ENCODE measurements at places on chromosomes 2 and 18.

DNA sequence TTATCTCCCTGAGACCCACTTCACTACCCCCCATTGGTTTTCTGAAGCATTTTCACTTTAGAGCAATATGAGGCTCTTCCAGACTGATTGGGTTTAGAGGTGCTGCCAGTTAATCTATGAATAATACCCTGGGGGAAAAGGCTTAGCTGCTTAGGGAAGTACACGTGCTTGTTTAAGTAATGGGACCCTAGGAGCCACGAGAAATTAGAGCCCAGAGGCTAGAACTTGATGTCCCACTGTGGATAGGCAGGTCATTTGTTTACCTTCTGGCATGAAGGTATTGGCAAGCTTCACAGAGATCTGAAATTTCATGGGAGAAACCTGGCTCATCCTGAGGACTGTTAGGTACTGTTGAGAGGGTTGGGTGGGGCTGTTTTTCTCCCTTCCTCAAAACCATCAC is 59.7 kb downstream of the CLIP4 start:
- no peak for DNase-seq

GRCh38 chr2:159797543-159798375 is at the start of gene CD302:
TSS of gene CD302 (minus strand) at chr2:159798208. CDS start at chr2:159798198, 10 bp downstream.
- peak; percentile 93 for DNase-seq

DNA sequence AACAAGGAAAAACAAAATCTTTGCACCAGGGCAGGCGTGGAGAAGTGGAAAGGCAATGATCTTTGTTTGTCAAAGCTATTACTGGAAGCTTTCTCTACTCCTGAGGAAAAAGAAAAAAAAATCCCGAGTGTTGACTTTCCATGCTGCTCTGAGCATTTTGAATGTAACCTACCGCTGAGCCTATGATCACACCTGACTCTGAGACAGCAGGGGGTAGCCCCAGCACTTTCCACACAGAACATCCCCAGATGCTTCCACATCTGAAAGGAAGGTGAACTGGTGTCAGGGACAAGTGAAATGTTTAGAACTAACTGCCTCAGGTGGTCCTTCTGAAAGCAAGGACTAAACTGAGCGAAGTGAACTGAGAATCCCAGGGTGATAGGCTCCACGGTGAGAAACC is 1315.1 kb upstream of the DDX18 start:
- no peak for DNase-seq

GRCh38 chr2:159591221-159591620 is 25.1 kb downstream of the BAZ2B start:
- DNase-seq = no peak

DNA sequence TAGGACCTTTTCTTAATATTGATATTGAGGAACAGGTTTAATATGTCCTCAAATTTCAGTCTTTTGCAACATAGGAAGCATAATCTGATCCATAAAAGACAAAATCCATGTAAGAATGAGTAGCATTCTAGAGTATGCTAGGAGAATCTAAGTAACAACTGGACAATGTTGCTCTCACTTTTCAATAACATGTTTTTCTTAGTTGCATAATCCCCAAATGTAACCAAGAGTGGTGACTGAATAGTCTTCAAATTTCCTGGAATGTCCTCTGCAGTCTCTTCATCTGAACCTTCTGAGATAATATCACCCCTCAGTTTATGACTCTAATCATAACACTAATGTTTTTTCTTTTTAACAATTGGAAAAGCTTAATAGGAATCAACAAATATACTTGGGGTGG is 110.0 kb upstream of the ZEB2 start:
- DNase-seq = no peak

DNA sequence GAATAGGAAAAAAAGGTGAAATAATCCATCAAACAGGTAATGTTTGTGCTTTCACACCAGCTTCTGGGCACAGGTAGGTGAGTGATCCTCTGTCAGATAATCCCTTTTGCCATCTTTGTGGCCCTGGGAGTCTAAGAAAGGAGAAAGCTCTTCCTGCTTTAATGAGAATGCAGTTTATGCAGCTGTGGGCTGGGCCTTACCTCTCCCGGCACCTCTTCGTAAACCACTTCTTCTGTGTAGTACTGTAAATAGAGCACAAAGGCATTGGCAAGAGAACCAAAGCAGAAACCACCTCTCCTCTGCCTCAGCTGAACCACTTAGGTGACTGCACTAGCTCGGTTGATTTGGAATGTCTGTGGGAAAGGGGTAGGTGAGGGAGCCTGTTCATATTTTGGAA is 4.9 kb downstream of the NEB start:
- no peak for DNase-seq

DNA sequence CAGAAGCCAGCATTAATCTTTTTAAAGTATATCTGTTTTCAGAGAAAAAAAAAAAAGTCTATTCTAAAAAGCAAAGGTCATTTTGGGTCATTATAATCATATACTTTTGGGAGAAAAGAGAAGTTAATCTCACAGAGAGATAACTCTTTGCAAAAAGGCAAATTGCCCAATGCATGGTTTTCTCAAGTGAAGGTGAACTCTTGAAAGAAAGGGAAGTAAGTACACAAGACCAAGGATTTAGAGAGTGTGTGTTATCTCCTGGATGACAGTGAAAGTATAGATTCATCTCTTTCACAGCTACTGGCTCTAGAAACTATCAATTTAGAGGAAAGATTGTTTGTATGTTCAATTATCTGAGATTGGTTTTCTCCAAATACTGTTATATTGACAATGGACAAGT is 151.4 kb downstream of the CD8B2 start:
- DNase-seq = no peak

DNA sequence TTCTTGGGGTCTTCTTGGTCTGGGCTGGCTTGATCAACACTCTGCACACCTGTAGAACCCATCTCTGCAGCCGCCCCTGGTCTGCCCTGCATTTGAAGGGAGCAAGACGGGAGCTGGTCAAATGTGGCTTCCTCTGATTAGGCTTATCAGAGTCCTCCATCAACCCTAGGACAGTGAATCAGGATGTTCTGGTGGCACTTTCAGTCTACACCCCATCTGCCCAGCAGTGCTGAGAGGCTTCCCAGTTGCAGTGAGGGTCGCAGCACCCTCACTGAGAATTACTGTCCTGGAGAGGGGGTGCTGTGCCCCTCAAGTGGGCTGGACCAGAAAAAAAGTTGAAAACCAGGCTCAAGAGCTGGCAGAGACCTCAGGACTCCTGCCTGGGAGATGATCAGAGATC is 152.9 kb downstream of the DYSF start:
- no peak for DNase-seq

DNA sequence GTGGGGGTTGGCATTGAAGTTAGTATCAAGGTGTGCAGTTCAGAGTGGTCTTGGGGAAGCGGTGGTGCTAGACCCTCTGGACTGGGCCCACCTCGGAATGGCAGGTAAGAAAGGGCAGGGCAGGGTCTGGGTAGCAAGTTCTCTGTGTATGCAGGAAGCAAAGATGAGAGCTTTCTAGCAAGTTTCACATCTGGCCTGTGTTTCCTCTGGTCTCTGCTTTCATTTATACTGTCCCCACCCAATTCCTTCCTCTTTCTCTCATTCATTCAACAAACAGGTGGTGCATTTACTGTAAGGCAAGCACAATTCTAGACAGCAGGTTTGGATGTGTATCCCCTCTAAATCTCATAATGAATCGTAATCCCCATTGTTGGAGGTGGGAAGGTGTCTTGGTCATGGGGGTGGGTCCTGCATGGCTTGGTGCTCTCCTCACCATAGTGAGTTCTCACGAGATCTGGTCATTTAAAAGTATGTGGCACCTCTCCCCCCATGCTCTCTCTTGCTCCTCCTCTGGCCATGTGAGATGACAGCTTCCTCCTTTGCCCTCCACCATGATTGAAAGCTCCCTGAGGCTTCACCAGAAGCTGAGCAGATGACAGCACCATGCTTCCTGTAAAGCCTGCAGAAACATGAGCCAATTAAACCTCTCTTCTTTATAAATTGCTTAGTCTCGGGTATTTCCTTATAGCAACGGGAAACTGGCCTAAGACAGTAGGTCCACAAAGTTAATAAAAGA is 51.8 kb downstream of the PKDCC start:
- DNase-seq = no peak

DNA sequence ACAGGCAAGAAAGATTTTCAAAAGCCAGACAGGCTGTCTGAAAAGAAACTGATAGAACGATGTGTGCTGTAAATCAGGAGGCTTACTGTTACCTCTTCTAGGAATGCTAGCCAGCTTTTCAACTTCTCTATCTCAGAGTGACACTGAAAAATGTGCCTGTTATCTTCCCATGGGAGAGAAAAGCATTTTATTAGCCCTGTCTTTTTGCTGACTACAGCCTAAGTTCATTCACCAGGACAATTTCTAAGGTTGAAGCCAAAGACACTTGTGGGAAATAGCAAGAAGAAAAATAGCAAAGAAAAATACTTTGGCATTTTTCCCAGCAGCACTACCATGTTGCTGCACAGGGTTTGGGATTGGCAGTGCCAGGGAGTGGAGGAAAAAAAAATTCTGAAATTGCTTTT is 34.0 kb downstream of the ABCB11 start:
- no peak for DNase-seq

DNA sequence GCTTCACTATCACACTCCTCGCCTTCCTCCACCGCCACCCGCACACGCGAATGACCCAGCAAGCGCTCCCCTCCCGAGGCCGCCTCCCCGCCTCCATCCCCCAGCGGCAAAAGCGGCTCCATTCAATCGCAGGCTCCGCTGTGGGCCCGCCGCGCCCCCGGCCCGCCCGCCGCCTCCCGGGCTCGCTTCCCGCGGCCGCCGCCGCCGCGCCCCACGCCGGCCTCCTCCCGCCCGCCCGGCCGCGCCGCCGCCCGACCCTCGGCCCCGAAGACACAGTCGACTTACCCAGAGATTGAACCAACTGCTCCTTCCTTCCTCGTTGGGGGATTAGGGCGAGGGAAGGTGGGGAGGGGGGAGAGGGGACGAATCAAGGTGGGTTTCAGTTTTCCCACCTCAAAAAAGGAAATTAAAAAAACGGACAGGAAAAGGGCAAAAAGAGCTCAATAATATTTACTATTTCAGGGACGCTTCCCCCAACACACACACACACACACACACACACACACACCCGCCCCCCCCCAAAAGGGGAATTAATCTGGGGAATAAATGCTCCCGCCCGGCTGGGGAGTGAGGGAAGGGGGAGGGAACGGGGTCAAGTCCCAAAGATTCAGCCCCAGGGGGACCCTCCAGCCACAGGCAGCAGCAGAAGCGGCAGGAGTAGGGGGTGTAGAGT is 743 bp downstream of the XPO1 start:
- peak; percentile 34 for DNase-seq

- no peak for DNase-seq
These were observed 130.3 kb upstream of the CXCR4 start for GRCh38 chr2:136248242-136248641.

GRCh38 chr2:17822445-17823117 is 6.3 kb downstream of the MSGN1 start:
- no peak for DNase-seq

GRCh38 chr2:213353419-213353818 is 69.2 kb downstream of the SPAG16 start:
- DNase-seq = no peak

DNA sequence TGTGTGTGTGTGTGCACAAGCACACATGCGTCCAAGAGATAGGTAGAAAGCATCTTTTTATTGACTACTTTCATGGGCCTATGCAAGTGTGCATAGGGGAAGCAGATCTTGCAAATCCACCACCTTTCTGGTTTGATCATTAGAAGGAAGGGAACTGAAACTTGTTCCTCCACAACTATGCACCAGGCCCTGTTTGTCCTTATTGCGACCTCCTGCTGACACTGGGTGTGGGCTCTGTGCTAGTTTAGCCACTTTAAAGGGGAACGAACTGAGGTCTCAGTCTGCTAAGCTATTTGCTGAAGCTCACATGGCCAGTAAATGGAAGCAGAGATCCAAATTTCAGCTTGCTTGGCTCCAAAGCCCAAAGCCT is 32.1 kb upstream of the INSIG2 start:
- no peak for DNase-seq

GRCh38 chr2:25808006-25808383 is 70.3 kb downstream of the ASXL2 start:
- DNase-seq = peak; percentile 50

DNA sequence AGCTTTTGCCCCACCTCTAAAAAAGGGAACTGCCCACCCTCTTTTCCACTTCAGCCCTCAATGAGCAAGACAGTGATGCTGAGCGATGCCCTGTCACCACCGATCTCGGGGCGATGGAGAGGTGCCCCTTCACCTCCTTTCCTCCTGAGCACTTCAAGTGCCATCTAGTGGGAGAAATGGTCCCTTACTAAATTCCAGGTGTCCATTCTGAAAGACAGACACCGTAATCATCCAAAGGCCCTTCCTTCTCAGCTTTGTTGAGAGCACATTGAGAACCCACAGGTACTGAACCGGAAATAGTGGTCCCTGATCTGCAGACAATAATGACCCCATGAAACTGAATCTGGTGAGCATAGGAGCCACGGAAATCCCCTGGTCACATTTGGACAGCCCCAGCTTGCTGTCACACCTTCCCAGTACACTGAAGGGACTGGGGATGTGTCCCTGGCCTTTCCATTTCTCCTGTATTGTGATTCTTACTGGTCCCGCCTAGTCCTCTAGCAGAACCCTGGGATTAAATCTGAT is 38.5 kb downstream of the KCTD18 start:
- peak; percentile 28 for DNase-seq

GRCh38 chr2:148521181-148521580 is 123.4 kb upstream of the EPC2 start:
- no peak for DNase-seq

All from AG20443 (cell line).